NCI-H345 (cell line): ENCODE measurements at places on chromosomes 6 and 20.
A peak's percentile ranks its signal among the peaks of the same experiment; 100 is the strongest.

DNA sequence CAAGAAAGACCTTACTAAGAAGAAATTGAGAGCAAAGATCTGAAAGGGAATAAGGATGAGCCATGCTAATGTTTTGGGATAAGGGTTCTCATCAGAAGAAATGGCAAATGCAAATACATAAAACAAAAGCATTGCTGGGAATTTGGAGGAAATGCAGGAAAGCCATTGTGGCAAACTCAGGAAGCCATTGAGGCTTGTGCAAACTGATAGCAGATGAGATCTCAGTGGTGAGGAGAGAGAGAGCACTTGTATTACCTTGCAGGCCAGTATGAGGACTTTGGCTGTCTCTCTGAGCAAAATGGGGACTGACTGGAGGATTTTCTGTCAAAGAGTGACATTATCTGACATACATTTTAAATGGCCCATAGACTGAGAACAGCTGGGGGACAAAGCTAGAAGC, 103.0 kb downstream of the ADGRB3 start:
- DNase-seq, result no peak

DNA sequence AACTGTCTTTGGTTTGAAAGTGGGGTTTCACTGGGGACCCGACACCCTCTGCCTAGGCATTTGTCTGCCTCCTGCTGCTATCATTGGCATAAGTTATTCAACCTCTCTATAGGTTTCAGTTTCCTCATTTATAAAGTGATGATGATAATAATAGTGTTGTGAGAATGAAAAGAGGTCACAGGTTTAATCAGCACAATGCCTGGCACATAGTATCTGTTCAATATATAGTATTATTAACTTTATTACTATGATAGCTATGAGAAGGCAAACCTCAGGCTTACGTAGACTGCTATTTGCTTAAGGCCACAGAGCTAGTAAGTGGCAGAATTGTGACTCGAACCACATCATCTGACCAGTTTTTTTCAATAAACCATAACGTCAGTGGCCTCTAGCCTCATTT, 256.8 kb downstream of the CDKAL1 start:
- DNase-seq, result no peak

DNA sequence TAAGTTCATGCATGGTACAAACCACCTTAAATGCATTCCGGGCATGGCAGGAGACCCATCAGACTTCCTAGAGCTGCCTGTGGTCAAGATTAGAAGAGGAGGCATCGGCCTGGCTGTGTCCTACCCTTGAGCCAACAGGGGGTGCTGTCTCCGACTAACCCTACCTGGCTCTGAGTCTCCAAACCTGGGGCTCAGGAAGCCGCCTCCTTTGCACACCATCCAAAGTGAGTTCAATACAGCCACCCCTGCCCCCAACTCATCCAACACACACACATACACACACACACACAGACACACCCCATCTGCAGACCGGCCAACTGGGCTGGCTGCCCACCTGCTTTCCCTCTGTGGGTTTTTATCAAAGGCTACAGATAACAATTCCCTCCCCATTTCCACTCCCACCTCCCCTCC, 77.0 kb downstream of the JPH2 start:
- no peak for DNase-seq

DNA sequence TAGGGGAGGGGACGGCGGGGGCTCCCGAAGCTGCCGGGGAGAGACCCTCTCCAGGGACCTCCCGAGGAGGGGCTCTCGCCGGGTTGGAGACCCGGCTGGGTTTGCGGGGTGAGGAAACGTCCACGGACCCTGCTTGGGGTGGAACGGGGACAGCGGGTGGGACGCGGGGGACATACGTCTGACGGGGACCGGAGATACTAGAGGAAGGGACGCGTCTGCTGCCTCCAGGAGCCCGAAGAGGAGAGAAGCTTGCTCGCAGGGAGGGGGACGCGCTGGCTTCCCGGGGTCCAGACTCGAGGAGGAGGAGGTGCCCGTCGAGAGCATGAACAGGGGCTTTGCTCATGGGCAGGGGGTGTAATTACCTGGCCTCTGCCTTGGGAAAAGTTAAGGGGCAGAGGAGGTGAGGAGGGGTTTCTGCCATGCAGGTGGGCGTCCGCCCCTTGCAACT, 593 bp downstream of the DNMT3B start:
- DNase-seq, result peak; percentile 39

DNA sequence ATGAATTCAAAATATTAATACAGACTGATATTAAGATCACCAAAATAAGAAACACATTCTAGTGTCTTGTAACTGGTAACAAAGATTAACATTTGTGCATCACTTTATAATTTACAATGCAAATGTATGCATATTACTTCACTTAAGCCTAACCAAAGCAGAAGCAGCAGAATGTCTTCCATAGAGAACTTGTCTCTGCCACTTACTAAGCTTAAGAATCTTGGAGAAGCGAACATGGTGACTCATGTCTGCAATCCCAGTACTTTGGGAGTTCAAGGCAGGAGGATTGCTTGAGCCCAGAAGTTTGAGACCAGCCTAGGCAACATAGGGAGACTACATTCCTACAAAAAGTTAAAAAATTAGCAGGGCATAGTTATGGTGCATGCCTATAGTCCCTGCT, 18.8 kb downstream of the AK9 start:
- no peak for DNase-seq

GRCh38 chr6:43972179-43972912, 154.9 kb downstream of the MRPL14 start:
- no peak for DNase-seq

- no peak for DNase-seq
Measured at GRCh38 chr20:38304845-38305447, 990 bp downstream of the BPI start.

DNA sequence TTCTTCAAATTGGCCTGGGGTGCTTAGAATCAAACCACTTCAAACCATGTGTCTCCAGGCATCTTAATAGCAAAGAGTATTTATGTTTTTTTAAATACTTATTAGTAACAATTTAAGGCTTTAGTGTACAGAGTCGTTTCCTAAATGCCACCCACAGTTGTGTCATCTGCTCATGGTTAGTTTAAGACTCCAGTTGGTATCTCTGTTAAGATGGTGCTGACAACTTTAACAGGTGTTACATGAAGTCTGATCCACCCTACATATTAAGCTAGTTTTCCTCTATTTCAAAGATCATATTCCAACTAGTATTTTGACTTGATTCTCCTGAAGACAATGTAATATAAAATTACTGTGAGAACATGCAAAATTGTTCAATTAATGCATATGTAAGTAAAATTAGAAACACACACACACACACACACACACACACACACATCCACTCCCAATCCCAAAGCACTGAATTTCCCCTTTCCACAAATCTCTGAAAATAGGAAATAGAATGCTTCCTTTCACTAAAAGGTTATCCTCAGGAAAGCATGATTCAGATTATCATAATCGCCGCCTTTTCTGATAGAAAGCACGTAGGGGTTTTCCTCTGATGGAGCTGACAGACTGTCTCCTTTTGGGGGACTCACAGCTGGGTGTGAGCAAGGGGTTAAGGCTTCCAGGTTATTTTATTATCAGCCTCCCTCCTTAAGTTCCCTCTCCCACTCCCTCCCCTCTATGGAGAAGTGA, 10.5 kb downstream of the CNKSR3 start:
- DNase-seq, result no peak

GRCh38 chr6:21431526-21431925, 162.0 kb upstream of the SOX4 start:
- DNase-seq, result no peak

DNA sequence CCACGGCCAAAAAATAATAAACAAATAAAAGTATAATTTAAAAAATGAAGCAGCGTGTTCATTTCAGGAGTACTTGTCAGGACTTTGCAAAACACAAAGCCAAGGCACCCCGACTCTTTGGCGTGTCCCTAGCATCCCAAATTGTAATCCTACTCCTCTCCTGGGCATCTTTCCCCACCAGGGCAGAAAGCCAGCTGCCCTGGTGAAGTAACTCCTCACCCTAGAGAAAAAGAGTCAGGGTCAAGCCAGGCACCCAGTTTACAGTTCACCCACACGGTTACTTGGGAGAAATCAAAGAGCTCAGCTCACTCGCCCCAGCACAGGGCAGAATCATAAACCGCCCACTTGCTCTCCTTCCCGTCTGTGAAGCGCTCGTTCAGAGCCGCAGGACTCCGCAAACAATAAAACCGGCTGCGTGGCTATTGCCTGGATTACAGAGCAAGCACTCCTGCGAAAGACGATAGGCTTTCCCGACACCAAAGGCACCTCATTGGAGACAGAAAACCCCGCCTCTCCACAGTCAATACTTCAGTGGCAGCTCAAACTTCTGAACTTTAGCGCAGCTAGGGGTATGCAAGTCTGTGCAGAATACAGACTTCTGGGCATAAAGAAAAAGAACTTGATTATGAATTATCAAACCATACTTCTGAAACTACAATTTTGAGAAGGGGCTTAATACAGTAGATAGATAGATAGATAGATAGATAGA, 73.0 kb upstream of the NHSL1 start:
- peak; percentile 96 for DNase-seq

DNA sequence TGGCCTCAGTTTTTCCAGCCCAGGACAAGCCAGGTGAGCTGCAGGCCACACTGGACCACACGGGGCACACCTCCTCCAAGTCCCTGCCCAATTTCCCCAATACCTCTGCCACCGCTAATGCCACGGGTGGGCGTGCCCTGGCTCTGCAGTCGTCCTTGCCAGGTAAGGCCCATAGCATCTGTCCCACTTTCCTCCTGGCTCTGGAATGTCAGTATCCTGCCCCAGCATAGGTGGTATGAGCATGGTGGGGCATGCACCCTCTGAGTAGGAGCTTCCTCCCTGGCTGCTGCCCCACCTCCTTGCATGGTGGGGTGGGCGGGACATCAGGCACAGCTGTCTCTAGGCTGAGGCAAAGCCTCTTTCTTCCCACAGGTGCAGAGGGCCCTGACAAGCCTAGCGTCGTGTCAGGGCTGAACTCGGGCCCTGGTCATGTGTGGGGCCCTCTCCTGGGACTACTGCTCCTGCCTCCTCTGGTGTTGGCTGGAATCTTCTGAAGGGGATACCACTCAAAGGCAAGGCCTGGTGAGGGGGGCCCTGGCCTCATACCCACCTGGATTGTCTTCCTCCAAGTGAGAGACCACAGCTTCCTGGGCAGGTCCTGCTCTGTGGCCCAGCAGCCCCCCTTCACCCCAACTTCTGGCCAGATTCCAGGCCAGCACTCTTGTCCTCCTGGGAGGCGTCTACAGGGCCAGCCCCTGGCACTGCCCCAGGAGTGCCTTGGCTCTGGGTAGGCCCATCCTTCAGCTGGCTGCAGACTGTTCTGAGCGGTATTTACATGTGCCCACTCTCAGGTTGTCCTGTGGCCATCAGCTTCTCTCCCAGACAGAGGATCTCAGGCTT, 9.1 kb downstream of the PI16 start:
- no peak for DNase-seq

DNA sequence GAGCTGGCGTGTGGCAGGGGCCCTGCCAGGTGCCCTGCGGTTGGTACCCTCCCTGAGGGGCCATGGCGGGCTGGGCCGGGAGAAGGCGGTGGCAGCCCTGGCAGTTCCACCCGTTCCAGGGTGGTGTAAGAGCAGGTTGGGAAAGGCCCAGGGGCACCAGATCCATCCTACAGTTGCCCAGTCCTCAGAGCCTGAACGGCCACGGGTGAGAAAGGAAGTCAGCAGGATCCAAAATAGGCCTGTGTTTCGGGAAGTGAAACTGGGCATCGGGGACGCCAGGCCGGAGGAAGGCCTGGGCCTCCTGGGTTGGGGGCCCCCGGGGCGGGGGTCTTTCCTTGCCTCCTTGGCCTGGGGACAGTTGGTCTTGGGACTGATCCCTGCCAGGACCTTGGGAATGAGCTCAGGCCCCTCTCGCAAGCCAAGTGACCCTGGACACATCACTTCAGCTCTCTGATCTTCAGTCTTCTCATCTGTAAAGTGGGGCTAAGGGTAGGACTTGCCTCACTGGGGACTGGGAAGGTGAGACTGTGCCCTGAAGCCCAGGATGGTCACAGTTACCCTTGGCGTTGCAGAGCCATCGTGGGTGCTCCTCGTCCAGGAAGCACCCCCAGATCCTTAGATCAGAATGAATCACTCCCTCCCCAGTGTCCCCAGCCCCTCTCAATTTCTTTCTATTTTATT, 18.1 kb upstream of the NOL4L start:
- no peak for DNase-seq

DNA sequence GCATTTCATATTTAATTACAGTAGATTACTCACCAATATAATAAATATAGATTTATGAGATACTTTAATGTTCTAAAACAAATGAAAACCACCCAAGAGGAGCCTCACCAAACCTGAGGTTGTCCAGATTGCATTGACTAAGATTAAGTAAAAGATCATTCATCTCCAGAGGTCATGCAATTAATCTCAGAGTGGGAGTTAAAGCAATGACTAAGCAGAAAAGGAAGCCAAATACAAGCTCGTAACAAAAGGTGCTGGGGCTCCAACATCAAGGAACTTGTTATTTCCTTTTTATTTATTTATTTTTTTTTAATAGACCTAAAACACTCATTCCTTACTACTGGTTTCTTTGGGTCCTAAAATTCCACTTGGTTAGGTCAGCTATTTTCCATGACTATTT, 57.7 kb downstream of the RSPO3 start:
- DNase-seq, result no peak

DNA sequence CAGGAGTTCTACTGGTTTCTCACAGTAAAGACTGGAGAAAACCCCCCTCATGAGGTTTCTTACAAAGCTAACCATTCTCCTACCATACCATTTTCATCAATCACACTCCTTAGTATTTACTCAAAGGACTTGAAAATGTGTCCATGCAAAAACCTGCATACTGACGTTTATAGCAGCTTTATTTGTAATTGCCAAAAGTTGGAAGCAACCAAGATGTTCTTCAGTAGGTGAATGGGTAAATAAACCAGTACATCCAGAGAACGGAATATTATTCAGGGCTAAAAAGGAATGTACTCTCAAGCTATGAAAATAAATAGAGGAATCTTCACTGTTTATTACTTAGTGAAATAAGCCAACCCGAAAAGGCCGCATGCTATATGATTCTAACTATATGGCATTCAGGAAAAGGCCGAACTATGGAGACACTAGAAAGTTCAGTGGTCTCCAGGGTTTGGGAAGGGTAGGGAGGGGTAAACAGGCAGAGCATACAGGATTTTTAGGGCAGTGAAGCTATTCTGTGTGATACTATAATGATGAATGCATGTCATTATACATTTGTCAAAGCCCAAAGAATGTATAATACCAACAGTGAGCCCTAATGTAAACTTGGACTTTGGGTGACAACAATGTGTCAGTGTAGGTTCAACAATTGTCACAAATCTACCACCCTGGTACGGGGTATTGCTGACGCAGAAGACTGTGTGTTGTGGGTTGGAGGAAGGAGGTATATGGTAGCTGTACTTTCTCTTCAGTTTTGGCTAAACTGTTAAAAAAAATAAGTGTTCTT, 50.6 kb downstream of the SNX5 start:
- DNase-seq, result no peak
